ENCODE measurements at places on chromosomes 12 and 14.

- no peak for DNase-seq
These were observed 31.9 kb upstream of the OSBPL8 start for GRCh38 chr12:76591476-76591875.

DNA sequence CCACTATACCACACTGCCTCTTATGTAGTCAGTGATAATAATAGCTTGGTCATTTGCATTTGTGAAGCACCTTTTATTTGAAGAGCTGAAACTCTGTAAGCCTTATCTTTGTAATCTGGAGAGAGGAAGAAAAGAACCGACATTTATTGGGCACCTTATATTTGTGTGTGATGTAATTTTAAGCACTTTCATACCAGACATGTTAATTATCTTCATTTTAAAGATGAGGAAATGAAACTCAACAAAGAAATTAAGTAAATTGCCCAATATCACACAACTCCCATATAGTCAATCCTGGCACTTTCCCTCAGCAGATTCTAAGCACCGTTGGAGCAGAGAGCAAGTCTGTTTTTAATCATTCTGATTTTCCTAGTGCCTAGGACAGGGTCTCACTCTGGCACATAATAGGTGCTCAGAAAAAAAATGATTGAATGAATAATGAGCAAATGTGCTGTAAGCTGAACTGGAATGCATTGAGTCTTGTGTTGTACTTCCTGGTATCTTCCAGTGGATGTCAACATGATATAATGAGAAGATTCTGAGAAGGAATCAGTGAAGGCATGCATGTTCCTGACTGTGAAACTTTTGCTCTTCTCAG is 418.9 kb downstream of the ZFP36L1 start:
- DNase-seq = no peak

DNA sequence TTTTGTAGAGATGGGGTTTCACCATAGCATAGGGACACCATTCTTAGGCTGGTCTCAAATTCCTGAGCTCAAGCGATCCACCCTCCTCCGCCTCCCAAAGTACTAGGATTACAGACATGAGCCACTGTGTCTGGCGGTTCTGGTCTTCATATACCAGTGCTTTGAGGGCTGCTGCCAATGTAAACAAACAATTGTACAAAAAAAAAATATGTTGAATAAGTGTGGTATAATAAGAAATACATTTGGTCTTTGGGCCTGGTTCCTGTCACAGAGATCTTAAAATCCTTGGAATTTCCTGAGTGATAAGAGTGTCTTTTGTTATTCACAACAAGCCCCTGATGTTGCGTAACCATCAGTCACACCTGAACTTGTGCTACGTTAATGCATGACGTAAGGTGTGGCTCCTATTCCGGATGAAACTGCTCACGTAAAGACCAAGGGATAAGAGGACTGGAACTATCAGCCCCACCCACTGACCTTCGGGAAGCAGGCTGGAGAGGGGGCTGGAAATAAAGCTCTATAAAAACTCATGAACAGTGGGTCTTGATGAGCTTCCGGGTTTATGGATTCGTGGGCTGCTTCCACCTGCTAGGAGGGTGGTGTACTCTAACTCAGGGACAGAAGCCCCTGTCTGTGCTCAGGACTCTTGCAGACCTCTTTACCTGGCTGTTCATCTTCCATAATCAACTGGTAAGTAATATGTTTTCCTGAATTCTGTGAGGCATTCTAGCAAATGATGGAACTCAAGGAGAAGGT is 16.5 kb upstream of the RIMKLB start:
- DNase-seq = no peak

- peak; percentile 30 for DNase-seq
These were observed 23.3 kb downstream of the GABARAPL1 start for GRCh38 chr12:10235761-10236631.

DNA sequence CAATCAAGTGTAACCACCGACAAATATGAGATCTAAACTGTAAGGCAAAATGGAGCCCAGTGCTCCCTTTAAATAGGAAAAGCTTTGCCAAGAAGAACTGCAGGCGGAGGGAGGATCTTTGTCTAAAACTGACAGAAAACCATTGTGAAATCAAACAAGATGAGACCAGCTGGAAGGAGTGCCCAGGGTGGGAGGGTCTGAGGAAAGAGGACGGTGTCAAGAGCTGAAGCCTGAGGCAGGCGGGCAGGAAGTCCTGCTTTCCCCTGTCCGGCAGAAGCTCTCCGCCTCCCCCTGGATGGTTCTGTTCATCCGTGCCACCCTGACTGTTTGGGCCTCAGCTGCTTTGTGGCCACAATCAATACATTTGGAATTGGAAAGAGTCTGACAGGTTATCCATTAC is 37.5 kb downstream of the CDC42BPB start:
- no peak for DNase-seq

DNA sequence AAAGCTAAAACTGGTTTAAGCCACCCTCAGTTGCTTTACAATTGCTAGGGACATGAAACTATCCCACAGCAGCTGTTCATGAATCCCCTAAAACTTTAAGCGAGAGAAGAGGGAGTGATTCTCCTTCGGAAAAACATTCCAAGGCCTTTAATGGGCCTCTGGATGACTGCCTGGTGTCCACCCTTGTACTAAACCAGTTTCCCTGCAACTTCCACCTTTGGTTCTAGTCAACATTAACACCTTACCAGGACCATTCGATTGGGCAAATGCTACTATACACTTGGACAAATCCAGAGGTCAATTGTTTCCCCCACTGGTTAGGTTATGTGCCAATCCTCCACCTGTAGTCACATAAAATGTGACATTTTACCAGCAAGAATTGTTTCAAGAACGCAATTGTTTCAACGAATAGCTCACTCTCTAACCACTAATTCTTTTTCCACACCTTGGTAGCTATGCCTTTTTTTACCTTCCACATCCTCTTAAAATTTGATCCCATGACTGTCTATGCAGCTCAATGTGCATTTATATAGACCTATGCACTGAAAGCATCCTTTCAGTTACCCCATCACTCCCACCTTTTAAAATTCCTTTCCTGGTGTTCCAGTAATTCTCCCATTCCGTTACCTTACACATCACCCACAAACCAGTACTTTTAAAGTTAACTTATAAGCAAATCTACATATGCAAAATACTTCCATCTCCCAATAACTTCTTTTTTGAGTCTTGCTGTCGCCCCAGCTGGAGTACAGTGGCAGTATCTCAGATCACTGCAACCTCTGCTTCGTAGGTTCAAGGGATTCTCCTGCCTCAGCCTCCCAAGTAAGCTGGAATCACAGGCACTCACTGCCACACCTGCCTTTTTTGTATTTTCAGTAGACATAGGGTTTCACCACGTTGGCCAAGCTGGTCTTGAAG is 3.6 kb downstream of the UBC start:
- no peak for DNase-seq

GRCh38 chr12:26648584-26648983 is 184.4 kb downstream of the ITPR2 start:
- no peak for DNase-seq

GRCh38 chr12:57579677-57580465 is 11.1 kb upstream of the PIP4K2C start:
- DNase-seq = no peak

DNA sequence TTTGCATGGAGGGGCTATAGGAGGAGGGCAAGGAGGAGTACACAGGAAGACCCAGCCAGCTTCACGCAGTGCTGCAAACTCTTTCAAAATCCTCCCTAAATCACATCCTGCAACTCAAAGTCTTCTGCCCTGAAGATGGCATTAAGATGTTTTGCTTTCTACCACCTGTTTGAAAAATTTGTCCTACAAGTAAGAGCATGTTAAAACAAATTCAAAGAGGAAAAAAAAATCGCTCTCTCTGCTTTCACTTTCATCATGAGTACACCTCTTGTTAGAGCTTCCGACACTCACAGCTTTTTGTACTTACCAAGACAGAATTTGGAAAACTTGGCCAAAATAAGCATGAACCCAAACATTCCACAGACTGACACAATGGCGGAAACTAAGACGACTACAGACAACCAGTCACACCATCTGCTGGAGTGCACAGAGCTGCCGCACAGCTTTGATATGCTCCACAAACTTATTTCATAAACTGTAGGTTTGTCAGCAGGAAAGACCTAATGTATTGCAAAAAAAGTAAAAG is 21.3 kb downstream of the GCH1 start:
- no peak for DNase-seq

GRCh38 chr14:65574611-65575010 is 162.1 kb downstream of the FUT8 start:
- DNase-seq = no peak

DNA sequence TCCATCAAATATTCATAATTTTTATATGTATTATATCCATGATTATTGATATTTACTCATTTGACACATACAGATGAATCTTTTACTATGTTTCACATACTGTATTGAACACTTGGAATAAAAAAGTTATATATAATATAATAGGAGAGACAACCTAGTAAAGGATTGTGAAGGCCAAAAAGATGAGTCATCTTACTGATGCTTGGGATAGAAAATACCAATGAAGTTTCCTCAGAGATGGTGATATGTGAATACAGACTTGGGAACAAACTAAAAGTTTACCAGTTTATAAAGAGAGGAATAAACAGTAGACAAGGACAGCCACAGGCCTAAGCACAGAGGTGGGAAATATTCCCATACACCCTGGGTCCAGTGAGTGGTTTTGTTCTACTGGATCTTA is 743.9 kb upstream of the FLRT2 start:
- no peak for DNase-seq

- peak; percentile 49 for DNase-seq
These were observed 2.0 kb upstream of the CCDC197 start for GRCh38 chr14:93994919-93995682.

GRCh38 chr12:93622485-93622884 is 50.0 kb downstream of the SOCS2 start:
- no peak for DNase-seq

- no peak for DNase-seq
These were observed 9.1 kb downstream of the SINHCAF start for GRCh38 chr12:31316891-31317290.

GRCh38 chr14:72463291-72463866 is 430.5 kb downstream of the DPF3 start:
- no peak for DNase-seq

GRCh38 chr12:1496162-1496900 is 98.0 kb downstream of the FBXL14 start:
- DNase-seq = no peak

DNA sequence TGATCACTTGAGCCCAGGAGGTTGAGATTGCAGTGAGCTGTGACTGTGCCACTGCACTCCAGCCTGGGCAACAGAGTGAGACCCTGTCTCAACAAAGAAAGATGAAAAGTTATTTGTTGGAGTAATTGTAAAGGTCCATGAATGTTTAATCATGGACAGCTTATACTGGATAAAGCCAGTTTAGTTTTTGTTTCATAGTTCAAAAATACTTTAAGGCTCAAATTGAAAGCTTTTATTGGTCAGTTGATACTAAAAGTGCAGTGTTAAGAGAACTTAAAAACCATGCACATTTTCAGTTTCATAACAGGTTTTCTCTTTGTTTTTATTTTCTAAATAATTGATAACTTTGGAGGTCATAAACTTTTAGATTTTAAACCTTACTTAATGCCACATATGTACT is 108.4 kb downstream of the MON2 start:
- DNase-seq = no peak

GRCh38 chr14:100150932-100151587 is 8.4 kb downstream of the DEGS2 start:
- DNase-seq = no peak

Data from stimulated activated CD4-positive, alpha-beta T cell treated with anti-CD3 and anti-CD28 coated beads, Interleukin-1b, Interleukin-23, amount 100 ng/mL, for 4 hours (primary cell).